ENCODE measurements at places on chromosomes 13 and 19. TPM values are rescaled to one million over a fixed set of nuclear protein-coding genes. Genes with fewer than 3 reads are reported as not detected.

STAP2 gene
- 3.1 TPM for total RNA-seq

PTH2 gene
- total RNA-seq: not detected

ZNF345 gene
- 0.06 TPM for total RNA-seq

LRP3 gene
- 2.1 TPM for total RNA-seq

Measured in SJSA1 (cell line).